NCI-H187 treated with DMSO at 0.1 percent for 48 hours (cell line): ENCODE measurements at places on chromosomes 5 and 9.

- no peak for DNase-seq
Measured at GRCh38 chr9:131872006-131872405, 132.1 kb upstream of the RAPGEF1 start.

- no peak for DNase-seq
Measured at GRCh38 chr5:136106351-136107031, 26.2 kb upstream of the SMAD5 start.

GRCh38 chr9:105039175-105039799 is 111.3 kb upstream of the ABCA1 start:
- DNase-seq = no peak

GRCh38 chr5:128876569-128877382 is 88.5 kb upstream of the SLC27A6 start:
- DNase-seq = no peak

- no peak for DNase-seq
Measured at GRCh38 chr5:134430001-134430569, 18.4 kb upstream of the CDKN2AIPNL start.

DNA sequence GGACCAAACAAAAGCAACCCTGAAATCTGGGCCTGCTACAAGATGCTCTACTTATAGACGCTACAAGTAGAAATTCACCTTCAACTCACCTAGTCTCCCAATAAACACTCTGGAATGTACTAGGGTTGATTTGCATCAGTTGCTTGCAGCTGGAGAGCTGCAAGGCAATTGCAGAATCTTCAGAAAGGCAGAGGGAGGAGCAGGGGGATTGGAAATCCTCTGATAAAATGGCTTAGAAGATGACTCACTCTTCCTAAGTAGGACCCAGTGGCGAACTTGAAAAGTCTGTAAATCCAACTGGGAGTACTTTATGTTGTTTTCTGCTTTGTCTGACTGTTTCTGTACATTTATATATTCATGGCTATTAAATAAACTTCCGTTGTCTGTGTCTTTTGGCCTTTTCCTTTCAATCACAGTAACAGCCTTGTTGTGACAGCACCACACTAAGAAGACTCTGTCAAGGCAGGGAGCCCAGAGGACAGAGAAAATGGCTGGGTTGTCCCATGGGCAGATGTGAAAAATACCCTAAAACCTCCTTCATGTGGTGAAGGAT is 14.7 kb upstream of the MLLT3 start:
- no peak for DNase-seq

DNA sequence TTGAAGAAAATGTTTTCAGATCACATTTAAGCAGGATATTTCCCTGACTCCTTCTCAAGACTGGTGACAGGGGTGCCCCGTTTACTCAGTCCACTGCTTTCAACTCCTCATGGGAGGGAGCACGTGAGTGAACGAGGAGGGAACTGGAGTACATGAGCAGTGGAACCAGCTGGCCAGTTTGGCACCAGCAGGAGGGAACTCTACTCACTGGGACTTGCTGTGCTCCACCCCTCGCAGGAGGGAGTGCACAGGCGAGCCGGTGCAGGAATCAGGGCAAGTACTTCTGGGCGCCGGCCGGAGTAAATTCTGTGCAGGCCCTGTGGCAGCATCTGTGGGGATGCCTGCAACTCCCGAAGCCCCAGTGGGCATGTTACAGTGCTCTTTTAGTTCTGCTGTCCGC is 1941.1 kb upstream of the C9orf72 start:
- no peak for DNase-seq

DNA sequence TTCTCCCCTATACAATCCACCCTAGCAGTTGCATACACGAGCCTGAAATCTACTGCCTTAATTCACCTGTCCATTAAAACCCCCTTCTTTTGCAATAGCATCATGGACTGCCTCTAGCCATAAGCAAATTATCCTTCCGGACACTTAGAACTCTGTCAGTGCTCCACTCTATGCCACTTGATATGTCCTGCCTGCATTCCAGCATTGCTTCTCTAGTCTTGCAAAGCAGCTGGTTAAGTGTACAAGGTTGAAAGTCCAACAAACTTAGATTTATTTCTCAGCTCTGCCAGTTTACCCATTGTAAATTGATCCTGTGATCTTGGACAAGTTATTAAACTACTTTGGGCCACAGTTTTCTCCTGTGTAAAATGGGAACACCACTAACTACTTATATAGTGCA is 197.9 kb downstream of the EPB41L4A start:
- DNase-seq = no peak

GRCh38 chr5:62732677-62733121 is 154.1 kb downstream of the LRRC70 start:
- peak; percentile 12 for DNase-seq

DNA sequence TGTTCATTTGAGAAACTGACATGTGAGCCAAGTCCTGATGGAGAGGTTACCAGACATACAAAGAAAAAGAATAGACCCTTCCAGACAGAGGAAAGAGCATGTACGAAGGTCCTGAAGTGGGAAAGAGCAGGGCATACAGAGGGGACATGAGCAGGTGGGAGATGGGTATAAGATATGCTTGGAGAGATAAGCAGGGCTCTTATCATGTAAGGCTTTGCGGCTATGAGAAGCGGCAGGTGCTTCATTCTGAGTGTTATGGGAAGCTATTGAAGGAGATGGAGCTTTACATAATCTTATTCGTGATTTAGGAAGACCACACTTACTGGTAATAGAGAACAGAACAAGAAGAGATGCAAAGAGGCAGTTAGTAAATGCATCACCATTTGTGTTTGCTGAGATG is 417.1 kb downstream of the EBF1 start:
- no peak for DNase-seq

DNA sequence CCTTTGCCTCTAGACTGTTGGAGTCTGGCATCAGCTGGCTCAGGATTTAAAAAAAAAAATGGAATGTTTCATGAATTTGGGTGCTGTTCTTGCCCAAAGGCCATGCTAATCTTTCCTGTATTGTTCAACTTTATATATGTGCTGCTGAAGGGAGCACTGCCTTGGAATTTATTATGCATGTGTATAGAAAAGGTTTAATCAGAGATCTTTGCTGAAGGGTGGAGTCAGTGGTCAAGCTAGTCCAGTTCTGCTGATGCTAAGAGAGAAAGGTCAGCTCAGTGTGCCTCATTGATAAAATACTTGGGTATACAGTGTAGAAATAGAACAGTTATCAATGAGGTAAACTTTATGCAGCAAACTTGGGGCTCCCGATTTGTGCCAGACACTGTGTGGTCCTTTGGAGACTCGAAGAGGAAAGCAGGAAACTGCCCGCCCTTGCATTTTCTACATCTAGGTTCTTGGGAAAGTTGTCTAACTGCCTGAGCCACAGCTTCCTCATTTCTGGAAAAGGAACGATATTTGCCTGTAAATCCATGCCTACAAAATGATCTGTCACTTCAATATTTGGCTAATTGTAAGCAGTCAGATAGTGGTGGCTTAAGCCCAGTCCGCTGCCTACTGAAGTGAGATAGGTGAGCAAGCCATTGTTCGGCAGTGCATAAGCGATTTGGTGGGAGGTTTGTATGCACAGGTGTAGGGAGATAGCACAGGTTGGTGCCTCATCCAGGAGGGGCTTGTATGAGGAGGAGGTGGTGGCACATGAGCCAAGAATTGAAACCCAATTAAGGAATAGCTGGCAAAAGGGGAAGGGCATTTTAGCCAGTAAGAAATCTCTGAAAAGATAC is 29.2 kb upstream of the GTF2H2C start:
- no peak for DNase-seq

- no peak for DNase-seq
Measured at GRCh38 chr9:88998503-88998902, 7.2 kb downstream of the S1PR3 start.

- DNase-seq = no peak
Measured at GRCh38 chr9:131203431-131204218, 72.7 kb downstream of the FAM78A start.

DNA sequence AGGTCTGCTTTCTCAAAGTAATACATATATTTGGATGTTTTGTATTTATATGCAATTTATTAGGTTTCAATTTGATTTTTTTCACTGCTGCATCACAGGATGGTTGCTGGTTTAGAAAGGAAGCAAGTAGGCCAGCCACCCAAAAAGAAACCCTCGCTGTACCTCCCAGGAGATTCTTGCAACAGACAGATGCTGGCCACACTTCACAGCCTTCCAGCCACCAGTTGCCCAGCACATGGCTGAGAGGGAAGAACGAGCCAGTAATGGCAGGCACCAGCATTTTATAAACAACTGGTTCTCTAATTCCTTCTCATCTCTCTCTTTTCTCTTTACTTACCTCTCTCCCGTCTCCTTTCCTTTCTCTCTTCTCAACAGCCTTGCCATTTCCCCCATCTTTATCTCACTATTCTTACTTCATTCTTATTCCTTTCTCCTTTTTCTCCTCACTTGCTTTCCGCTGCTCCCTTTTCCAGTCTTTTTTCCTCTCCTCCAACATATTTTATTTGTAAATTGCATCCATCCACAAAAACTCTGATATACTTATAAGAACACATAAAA is 38.9 kb downstream of the EFNA5 start:
- DNase-seq = no peak

DNA sequence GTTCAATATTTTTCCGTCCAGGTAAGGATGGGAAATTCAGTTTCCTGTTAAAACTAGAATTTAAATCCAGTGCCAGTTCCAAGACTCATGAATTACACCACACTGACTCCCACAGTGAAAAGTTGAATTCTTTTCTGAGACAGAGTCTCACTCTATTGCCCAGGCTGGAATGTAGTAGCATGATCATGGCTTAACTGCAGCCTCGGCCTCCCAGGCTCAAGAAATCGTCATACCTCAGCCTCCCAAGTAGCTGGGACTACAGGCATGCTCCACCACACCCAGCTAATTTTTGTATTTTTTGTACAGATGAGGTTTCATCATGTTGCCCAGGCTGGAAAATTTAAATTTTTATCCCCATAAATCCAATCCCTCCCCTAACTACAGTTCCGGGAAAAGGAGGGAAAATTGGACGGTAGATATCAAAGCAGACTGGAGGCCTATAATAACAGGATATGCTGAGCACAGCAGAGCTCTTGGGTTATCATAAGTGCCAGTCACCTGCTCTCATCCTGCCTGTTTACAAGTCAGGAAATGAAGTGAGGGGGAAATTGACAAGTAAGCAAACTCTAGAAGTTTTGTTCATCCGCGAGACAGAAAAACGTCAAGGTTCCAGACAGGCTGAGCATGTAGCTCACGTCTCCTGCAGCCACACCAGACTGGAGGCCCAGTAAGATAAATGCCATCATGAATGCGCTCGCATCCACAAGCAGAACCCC is 105.7 kb downstream of the UGCG start:
- no peak for DNase-seq

GRCh38 chr9:131682261-131682660 is 57.6 kb downstream of the RAPGEF1 start:
- no peak for DNase-seq

- no peak for DNase-seq
Measured at GRCh38 chr5:83518319-83519061, 46.9 kb downstream of the VCAN start.

- DNase-seq = no peak
Measured at GRCh38 chr9:92247296-92247695, 46.2 kb downstream of the IARS1 start.

GRCh38 chr5:178548746-178549145 is 41.4 kb downstream of the COL23A1 start:
- DNase-seq = no peak

DNA sequence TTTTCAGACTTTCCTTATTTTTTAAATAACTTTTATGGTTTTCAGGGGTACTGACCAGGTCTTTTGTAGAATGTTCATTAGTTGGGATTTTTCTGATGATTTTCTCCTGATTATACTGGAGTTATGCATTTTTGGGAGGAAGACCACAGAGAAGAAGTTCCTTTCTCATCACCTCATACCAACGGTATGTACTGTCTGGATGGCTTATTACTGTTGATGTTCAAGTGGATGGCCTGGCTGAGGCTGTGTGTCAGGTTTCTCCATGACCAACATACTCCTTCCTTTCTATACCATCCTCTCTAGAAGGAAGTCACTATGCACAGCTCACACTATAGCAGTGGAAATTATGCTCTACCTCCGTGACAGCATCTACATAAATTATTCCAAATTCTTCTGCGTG is 71.1 kb upstream of the NR3C1 start:
- no peak for DNase-seq

DNA sequence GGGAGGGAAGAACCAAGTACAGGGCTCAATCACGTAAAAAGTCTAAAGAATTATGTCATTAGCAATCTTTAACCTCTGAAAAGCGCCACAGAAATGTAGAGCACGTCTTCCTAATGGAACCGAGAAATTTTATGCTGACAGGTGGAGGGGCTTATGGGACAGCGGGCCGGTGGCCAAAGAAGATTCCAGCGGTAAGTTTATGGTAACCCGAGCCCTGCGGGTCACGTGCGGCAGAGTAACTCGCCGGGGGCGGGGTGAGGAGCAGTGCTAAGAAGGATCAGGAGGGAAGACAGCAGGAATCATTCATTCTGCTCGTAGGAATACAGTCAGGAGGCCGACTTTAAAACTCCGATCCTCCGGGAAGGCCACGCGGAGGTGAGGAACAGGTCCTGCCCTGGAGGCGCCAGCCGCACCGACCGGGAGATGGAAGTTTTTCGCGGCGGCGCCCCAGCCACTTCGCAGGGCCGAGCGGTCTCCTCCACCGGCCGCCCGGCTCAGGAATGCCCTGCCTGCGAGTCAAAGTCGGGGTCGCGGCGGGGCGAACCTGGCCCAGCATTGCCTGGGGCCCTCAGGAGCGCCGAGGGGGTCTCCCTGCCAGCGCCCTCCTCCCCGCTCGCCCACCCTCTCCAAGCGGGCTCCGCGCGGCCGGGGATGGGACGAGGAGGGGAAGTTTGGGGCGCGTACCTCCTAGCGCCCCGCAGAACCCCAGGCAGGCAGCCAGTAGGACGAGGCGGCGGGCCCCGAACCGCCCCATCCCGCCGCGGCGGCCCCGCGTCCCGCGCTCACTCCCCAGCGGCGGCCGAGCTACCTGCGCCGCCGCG is 101.8 kb downstream of the ESM1 start:
- DNase-seq = no peak

DNA sequence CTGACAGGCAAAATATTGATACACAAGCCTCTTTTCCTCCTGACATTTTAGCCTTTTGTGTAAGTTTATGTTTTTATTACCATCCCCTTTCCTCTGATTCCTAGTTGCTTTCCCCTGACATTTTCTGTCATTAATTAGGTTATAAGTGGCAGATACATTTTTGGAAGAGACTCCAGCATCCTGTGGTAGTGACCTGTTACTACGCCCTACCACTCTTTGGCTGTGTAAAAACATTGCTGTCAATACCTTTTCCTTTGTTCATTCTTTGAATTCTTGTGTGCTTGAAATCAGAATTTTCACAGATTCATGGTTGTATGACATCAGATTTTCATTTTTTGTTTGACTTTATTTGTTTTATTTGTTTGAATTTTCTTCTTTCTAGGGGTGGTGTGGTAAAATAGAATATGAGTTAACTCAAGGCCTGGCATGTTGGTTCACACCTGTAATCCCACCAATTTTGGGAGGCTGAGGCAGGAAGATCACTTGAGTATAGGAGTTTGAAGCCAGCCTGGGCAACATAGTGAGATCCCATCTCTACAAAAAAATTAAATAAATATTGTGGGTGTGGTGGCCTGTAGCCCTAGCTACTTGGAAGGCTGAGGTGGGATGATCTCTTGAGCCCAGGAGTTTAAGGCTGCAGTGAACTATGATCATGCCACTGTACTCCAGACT is 43.4 kb downstream of the UBE2R2 start:
- DNase-seq = no peak
